ENCODE measurements at places on chromosomes 1 and 21.

GRCh38 chr1:11099310-11100148 is at the start of gene EXOSC10:
TSS of gene EXOSC10 (minus strand) at chr1:11099869. CDS start at chr1:11099831, 38 bp downstream.
- DNase-seq = peak; percentile 91

GRCh38 chr1:74613894-74614293 is 59.7 kb downstream of the ERICH3 start:
- DNase-seq = no peak

GRCh38 chr1:243792891-243793290 is 57.2 kb downstream of the AKT3 start:
- DNase-seq = no peak

GRCh38 chr1:226002667-226003501 is 3.7 kb upstream of the SDE2 start:
- peak; percentile 85 for DNase-seq

- DNase-seq = no peak
Observed at GRCh38 chr1:231465051-231465450, 43.0 kb upstream of the EGLN1 start.

GRCh38 chr1:214670098-214670497 is 67.1 kb downstream of the CENPF start:
- peak; percentile 42 for DNase-seq

All from MCF 10A (cell line).